ENCODE measurements at places on chromosomes 6 and 20.

DNA sequence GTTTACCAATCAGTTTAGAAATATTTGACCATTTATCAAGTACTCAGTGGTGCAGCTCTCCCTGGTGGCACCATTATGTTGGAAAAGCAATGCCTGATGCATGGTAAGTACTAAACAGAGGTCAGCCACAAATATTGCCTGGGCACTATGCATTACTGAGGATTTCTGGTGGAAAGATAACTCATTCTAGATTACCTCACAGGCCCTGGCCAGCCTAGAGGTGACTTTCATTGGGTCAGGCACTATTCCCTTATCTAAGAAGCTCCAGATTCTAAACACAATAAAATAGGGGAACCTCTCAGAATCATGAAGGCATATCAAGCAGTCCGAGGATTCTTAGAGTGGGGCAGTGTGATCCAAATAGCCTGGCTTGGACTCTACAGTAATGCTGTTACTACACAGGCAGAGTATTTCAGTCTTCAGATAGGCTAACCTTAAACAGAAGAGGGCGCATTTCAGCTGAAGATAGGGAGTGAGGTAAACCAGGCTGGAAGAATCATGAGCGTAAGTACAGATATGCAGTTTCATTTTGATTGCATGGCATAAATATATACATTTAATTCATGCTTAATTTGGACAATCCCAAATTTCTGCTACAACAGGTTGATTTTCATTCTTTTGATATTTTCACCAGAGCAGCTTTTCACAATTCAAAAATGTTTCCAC is 12.1 kb downstream of the LGSN start:
- DNase-seq, result no peak

DNA sequence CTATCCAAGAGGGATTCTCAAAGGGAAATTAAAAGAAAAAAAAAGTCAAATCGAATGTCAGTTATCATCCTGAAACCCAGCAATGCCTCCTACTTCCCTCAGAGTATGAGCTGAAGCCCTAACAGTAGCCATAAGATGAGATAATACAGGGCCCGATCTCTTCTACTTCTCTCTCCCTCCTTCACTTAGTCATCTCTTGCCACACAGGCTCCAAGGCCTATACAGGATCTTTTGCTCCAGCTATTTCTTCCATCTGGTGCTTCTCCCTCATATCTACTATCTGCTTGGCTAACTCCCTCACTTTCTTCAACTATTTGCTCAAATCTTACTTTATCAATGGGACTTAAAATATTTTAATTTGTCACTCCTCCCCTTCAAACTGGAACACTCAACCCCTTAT is 215.3 kb downstream of the RNGTT start:
- no peak for DNase-seq

GRCh38 chr6:121940728-121941127 is 458.7 kb upstream of the HSF2 start:
- DNase-seq, result no peak

DNA sequence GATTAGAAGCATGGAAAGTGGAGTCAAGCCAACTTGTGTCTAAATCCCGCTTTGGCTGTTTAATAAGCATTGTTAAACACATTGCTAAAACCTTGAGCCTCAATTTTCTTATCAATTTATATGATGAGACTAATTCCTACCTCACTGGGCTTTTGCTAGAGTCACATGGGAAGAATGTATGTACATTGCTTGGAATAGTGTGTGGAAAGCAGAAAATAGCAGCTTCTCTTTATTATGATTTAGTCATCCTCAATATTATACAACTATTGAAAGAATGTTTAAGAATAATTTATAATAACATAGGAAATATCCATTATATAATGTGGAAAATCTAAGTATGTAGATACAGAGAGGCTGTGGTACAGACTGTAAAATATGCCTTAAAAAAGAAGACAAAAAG is 313.0 kb upstream of the CDYL start:
- DNase-seq, result no peak

- no peak for DNase-seq
Observed at GRCh38 chr6:33105916-33106871, 30.4 kb downstream of the HLA-DPB1 start.

DNA sequence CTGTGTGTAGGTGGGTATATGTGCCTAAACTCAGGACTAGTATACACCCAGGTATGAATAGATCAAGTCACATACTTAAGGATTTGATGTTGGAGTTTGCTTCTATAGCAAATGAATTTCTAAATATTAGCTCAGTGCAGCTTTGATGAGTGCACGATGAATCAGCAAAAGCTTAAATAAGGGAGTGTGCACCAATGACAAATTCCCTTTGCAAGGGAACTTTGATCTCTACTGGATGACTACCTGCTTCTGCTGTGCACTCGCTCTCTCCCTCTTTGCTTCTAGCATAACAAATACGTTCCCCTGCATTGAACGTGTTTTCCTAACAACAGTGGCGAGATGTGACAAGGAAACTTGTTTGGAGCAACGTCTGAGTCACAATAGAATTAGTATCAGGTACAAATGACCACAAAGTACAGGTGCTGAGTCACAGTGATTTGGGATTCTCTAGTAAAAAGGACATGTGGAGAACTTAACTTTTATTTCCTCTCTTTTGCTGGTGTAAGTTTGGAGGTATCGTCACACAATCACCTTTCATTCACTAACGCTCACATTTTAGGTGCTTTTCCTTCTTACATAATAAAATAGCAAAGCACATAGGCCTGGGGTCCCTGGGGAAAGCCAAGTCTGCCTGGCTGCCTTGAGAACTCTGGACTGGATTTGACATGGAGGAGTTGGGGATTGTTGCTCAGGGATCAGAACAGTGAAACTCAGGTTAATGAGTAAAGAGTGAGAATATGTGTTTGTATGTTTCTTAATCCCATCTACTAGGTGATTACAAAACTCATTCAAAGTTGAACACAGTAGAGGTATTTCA is 49.7 kb downstream of the KLHL31 start:
- no peak for DNase-seq

DNA sequence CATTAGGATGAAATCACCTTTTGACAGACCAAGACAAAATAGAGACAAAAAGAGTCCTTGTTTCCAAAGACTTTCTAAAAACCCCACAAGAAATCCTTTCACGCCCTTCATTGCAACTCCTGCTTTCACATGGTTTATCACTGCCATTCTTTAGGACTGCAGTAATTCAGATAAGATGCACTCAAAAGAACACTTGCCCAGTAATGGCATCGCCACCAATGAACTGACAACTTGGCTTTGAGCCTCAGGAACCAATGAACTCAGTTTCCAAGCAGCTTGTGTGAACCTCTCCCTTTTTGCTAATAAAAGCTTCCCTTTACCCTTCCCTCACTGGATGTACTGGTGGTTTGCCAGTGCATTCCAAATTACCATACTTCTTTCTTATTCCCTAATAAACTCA is 21.8 kb downstream of the OSTM1 start:
- no peak for DNase-seq

DNA sequence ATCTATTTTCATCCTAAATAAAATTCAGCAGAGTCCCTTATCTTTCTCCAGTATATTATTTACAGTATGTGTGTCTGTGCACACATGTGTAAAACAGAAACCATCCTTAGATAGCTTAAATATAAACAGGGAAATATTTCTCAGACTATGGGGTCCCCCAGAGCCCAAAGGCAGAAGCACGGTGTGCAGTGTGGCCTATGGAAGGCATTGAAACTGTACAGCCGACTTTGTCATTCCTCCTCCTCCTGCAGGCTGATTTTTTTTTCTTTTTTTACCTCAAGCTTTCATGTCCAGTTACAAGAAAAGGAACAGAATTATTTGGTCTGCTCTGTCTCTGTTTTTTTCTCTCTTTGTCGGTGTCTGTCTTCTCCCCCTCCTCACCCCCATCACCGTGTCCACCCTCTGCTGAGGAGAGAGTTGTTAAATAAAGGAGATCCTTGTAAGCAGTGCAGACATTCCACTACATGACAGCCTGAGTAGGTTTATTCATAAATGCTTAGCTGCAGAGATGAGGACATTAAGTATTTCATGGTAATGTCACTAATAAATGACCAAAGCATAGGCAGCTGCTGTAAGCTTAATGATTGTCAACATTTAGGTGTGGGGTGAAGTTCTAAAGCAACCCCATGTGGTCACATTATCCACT is 31.8 kb upstream of the SLC35D3 start:
- DNase-seq, result no peak

GRCh38 chr6:17621003-17621402 is 20.9 kb downstream of the FAM8A1 start:
- no peak for DNase-seq

DNA sequence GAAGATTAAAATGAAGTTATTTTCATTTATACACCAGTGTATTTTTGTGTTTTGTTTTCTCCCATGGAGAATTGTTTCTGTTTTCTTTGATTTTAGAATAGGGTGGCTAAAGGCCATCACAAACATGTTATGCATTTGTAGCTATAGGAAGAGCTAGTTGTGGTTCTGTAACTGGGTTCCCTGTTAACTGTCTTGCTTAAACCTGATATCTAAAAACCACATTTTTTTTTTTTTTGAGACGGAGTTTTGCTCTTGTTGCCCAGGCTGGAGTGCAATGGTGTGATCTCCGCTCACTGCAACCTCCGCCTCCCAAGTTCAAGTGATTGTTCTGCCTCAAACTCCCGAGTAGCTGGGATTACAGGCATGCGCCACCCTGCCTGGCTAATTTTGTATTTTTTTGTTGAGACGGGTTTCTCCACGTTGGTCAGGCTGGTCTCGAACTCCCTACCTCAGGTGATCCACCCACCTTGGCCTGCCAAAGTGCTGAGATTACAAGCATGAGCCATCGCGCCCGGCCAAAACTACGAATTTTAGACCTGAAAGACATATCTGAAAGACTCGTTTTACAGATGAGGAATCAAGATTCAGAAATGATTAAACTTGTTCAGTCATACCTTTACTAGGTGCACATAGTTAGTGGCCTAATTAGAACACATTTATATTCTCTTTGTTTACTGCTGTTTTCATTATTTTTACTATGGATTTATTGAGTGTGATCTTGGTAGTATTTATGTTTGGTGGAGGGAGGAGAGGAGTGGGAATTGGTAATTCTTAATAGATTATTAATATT is 18.0 kb downstream of the SCAF8 start:
- no peak for DNase-seq

DNA sequence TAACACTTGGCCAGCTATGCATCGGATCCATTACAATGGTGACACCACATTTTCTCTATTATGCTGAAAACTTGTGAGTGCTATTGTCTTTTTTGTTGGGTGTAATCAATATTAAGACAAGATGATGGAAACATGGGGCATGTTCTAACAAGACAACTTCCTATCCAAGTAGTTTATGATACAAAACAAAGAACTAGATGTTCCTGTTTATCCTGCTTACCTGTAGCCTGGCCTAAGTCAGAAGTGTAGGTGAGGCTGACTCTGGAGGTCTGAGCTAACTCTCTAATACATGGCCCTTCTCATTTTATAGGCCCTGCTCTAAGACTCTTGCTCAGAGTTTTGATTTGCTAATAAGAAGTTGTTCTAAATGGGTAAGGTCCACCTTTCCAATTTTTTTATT is 242.4 kb upstream of the STXBP5 start:
- no peak for DNase-seq

DNA sequence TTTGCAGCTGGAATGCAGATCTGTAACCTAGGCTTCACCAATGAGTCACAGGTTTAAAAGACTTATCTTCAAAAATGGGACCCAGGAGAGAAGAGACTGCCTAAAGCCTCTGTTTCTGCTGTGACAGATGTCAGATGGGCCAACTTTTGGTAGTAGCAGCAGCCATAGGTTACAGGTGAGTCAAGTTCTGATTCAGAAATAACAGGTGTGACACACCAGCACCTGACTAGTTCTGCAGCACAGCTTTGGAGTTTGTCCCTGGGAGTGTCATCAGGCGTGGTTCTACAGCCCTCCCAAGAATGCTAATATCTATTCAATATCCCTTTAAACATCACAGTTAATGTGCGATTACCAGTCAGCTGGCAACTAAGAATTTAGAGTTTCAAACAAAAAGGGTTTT is 121.9 kb upstream of the BTN3A2 start:
- DNase-seq, result no peak

DNA sequence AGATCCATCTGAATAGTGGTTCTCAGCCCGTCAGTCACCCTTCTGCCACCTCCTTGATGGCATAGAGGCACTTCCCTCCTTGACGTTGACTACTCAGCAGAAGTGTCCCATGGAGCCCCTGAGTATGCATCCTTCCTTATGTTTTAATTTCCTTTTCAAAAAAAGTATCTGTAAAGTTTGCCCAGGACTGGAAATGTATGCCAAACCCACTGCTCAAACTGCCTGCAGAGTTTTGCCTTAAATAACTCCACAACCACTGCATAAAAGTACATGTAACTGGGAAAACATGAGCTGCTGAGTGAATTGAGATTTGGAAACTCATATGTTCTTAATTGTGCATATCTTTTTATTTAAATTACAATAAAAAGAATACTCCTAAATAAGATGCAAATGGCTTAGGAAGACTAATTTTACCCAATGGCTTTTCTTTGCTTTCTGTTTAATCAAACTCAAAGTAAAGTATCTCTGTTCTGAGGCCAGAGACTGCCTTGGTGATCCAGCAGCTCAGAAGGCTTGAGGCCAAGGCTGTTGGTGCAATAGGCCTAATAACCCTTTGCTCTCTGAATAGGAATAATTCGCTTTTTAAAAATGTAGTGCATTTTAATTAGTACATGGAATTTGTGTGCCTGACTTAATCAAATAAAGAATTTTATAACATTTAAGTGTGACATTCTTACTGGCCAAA is 90.4 kb downstream of the FNDC1 start:
- DNase-seq, result no peak

GRCh38 chr6:161128680-161129196 is 137.2 kb downstream of the MAP3K4 start:
- DNase-seq, result no peak

- DNase-seq, result no peak
Observed at GRCh38 chr6:5514353-5514752, 253.0 kb downstream of the FARS2 start.

DNA sequence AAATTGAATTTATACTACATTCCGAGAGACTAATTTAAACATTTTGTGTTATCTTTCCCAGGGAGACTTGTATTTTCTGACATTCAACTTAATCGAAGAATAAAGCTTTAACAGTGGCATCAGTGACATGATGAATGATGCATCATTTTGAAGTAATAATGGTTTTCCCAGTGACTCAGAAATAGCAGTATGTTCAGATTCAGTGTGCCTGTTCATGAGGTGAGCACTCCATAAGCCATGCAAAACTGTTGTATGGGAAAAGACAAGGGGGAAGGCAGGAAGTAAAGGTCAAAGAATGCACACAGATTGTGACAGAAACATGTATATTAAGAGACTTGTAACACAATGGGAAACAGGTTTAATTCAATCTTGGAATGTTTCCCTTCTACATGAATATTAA is 1348.2 kb upstream of the GJE1 start:
- no peak for DNase-seq

DNA sequence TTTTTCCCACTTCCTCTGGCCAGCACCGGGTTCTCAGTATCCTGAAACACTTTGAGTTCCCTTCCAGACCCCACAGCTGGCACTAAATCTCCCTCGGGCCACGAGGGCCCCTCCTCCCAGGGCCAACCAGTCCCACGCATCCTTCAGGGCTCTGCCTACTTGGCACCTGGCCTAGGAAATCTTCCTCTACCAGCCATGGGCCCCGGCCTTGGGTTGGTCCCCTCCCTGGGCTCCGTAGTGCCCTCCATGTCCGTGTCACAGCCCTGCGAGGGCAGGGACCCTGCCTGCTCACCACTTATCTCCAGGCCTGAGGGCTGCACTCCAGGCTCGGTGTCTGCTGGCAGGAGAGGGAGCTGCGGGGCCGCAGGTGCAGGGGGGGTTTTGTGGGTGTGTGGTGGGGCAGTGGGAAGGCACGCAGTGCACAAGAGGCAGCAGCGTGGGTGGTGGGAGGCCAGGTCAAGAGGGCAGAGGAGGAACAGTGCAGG is 48.8 kb upstream of the CDH22 start:
- no peak for DNase-seq
